ENCODE measurements at places on chromosomes 13 and 19. TPM values are rescaled to one million over a fixed set of nuclear protein-coding genes. Genes with fewer than 3 reads are reported as not detected.

Gene KIR2DL3
- not detected for total RNA-seq

Gene SPACA4
- not detected for total RNA-seq

Gene OXGR1
- total RNA-seq, result not detected

Gene CEACAM4
- not detected for total RNA-seq

Gene PLPPR3
- total RNA-seq, result not detected

Gene RETN
- not detected for total RNA-seq

Gene ERICH4
- not detected for total RNA-seq

Gene KLK7
- total RNA-seq, result 6.3 TPM

Gene SACS
- 30.2 TPM for total RNA-seq

Gene PRX
- total RNA-seq, result 0.95 TPM

Gene NTN5
- not detected for total RNA-seq

Gene CPB2
- total RNA-seq, result not detected

Gene RAB3A
- 0.85 TPM for total RNA-seq

Gene RGS9BP
- total RNA-seq, result 0.07 TPM

Gene IRGQ
- total RNA-seq, result 14.8 TPM

Measured in foreskin keratinocyte (primary cell).